ENCODE measurements at places on chromosomes 11 and 22.
A peak's percentile ranks its signal among the peaks of the same experiment; 100 is the strongest.

- DNase-seq = no peak
These were observed 380 bp downstream of the C11orf96 start for GRCh38 chr11:43942662-43943371.

DNA sequence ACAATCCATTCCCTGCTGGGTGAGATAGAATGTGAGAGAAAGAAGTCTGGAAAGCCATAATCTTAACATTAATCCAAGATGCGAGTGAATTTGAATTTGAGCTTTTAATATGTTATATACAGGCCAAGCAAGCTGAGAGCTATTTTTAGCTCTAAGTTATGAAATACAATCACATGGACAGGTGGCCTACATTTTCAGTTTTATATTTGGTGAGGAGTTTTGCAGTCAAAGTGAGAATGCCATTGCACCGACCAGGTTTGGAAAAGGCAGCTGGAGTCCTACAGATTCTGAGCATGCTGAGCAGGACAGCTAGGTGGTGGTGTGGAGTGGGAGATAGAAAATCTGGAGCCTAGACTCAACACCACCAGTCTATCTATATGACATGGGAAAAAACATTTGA, 12.0 kb downstream of the OR5B21 start:
- no peak for DNase-seq

DNA sequence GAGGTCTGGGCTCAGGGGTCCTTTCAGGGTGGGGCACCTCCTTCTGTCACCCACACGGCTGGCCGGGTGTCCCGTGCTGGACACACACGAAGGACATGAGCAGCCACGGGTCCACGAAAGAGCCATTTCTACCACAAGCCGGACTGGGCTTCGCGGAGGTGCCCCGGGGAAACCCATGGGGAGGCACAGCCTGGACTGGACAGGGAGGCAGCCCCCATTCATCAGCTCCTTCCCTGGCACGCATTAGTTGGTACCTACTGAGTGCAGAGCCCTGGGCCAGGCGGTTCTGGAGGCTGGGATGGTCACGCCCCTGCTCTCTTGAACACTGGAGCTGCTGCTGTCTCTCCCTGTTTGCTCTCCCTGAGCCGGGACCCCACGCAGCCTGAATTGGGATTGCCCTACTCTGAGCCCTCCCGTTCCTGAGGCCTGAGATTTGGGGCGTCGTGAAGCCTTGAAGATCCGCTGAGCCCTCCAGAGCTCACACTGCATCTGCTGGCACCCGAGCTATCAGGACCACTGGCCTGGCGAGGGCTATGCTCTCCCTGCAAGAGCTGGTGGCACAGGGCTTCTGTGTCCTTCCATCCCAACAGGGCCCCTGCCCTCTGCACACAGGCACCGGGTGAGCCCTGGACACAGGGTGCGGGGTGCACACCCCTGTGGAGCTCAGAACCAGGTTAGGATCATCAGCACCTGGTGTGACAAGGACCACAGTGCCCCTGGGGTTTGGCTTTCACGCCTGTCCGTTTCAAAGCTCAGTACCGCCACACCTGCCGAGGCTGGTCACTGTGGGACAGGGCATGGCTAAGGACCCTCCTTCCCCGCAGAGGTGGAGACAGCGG, 84.6 kb downstream of the MYEOV start:
- no peak for DNase-seq

- peak; percentile 22 for DNase-seq
These were observed 23.2 kb upstream of the BIRC3 start for GRCh38 chr11:102293873-102294601.

- DNase-seq = no peak
These were observed 78.0 kb downstream of the MYEOV start for GRCh38 chr11:69371731-69372588.

DNA sequence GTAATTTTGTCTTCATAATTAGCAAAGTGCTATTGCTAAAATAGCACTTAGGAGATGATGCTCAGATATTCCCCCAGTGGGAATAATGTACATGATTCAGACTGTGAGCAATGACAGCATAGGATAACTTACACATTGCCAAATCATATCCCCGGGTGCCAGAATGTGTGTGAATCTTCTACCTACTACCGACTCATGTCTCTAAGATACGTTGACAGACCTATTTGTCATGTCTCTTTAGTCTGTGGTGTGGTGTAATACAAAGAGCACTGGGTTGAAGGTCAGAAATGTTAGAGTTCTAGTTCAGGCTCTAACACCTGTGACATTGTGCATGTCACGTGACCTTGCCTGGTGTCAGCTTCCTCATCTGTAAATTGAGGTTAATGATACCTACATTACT, 31.0 kb upstream of the PICALM start:
- no peak for DNase-seq

DNA sequence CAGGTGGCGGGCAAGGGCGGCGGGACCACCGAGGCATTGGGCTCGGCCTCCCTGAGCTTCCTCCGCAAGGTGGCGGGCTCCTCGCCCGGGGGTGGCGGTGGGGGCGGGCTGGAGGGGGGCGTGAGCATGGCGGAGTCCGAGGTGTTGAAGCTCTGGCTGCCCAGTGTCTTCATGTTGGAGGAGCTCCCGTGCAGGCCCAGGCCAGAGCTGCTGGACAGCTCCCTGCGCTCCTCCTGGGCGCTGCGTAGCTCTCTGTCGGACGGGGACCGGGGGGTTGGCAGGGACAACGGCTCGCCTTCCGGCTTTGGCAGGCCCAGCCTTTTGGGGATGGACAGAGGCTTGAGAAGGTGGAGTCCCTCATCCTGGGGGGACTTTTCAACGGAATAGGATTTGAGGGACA, 43.9 kb upstream of the BID start:
- no peak for DNase-seq

GRCh38 chr11:23924226-23924625, 572.6 kb upstream of the LUZP2 start:
- DNase-seq = no peak

GRCh38 chr11:72652873-72653630, 21.2 kb downstream of the PDE2A start:
- DNase-seq = peak; percentile 42

- DNase-seq = peak; percentile 86
These were observed at the start of gene TLCD5 for GRCh38 chr11:120324932-120325810. TSS of gene TLCD5 (plus strand) at chr11:120325299. CDS start at chr11:120327442, 2,143 bp downstream.

DNA sequence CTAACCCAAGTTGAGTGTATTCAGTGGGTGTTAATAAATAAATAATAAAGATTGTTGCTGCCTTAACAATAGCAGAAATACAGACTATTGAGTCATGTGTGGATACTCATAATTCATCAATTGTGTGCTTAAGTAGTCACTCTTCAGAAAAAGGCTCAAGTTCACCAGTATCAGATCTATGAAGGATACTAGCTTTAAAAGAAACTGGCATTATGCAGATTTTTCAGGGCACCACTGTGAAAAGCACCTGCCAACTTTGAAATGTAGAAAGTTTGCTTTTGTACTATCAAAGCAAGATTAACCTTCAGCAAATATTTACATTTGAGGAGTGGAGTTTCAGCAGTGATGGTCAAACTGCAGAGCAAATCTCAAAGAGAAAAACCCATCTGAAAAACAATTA, 20.1 kb upstream of the SYTL2 start:
- no peak for DNase-seq

DNA sequence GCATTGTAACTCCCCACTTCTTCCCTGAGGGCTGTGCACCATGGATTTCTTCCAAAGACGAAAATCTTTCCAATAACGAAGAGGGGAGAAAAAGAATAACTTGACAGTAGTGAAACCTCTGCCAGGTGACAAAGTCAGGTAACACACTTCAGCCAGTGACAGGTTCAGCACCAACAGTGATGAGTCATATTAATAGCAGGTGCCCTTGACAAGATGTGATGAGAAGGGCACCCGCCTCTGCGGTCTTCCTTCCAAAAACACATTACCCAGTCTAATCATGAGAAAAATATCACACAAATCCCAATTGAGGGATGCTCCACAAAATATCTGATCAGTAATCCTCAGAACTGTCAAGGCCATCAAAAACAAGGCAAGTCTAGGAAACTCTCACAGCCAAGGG, 157.8 kb downstream of the EFCAB6 start:
- no peak for DNase-seq

DNA sequence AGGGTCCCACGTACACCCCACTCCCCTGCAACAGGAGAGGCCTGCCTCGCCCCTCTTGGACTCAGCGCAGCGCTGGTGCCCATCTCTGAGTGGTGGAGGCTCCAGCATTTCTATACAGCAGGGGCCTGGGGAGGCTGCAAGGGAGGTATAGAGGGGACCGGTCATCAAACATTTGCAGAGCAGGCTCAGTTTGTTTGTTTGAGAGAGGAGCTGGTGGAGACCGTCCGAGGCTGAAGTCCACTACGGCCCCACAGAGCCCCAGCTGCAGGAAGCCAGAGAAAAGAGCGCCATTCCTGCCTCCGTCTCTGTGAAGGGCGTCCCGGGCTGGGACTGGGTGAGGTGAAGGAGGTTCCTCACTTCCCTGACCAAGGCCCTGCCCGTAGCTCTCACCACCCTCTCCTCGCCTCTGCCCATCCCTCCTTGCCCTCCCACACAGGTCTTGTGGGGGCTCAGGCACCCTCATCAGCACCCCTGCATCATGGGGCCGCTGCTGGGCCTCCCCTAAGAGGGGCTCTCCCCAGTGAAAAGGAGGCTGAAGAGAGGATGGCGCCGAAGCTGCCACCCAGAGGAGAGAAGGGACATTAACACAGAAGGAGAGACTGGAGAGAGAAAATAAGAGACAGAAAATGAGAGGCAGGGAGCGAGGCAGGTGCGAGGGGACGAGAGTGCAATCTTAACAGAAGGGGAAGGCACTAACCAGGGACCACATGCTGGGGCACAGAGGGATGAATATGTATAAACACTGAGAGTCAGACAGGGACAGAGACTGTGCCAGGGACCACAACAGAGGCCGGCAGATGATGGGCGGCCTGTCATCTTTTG, 24.5 kb downstream of the RPUSD4 start:
- no peak for DNase-seq

- DNase-seq = peak; percentile 72
These were observed 17.8 kb upstream of the TMPRSS13 start for GRCh38 chr11:117946842-117947526.

DNA sequence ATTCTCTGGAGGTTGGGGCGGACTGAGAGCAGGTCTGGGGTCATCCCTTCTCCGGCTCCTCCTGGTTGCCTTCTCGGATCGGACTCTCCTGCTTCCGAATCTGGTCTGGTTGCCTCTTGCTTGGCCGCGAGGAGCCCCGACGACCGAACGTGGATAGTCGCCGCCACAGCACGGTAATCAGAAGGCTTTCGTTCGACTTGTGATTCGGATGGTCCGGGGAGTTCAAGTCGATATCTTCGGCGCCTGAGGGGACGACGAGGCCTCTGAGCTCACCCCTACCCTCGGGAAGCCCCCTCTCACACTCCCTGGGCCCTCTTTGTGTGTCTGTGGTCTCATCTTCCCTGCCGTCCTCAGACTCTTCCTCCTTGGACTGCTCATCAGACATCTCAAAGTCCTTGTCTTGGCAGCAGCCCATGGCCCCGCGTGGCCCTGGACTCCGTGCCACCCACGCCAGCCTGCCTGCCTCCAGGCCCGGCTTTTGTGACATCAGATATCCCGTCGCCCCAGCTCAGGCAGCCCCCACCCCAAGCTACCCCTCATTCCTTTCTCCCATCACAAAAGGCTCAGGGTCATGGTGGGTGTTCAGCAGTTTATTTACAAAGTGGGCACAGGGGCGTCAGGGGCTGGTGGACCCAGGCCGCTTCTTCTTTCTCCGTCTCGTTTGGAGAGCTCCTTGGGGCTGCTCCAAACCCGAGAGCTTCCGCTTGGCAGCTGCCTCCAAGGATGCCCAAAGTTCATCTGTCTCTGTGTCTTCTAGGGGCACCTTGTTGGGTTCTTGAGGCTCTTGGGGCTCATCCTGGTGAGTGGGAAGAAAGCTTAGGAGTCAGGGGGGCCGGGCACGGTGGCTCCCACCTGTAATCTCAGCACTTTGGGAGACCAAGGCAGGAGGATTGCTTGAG, at the start of gene TEX54:
TEX54 (minus strand) TSS at position 506 of the 899 bp plus-strand sequence.
- DNase-seq = no peak

DNA sequence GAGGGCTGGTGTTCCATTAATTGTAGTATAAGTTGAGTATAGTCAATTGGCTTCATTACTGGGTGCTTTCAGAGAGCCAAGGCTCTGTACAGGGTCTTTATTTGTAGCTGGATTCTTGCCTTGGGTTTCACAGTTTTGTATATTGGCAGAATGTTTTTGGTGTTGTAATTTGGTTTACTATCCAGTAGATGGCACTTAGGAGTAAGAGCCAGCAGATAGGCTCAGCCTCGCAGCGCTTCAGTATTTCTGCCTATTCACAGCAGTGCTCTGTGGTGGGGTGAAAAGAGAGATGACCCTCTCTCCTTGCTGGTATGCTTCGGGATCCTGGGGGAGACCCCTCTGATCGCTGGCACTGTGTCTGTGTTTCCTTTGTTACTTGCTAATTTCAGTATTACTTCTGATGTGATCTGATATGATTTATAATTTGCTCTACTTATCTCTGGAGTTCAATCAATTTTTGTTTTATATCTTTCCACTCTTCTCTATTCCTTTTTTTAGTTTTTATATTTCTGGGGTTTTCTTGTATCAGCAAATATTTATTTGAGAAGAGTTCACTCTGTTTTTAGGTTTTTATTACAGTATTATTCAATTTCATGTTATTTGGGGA, 52.2 kb downstream of the ANO5 start:
- peak; percentile 15 for DNase-seq

DNA sequence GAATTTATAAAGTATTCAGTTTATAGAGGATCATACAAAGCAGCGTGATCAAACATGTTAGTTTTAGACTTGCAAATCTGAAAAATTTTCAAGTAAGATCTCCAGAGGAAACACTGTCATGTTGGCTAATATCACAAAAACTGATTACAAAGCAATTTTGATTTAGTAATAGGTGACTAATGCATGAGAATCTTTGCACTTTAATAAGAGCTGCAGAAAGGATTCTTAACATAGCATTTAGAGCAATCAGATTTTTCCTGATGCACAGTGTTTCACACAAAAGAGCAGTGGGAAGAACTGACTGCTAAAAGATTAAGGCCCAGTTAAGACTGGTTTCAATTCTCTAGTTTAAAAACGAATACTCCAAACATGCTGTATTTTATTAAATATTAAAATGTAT, 321.2 kb downstream of the GUCY1A2 start:
- no peak for DNase-seq

DNA sequence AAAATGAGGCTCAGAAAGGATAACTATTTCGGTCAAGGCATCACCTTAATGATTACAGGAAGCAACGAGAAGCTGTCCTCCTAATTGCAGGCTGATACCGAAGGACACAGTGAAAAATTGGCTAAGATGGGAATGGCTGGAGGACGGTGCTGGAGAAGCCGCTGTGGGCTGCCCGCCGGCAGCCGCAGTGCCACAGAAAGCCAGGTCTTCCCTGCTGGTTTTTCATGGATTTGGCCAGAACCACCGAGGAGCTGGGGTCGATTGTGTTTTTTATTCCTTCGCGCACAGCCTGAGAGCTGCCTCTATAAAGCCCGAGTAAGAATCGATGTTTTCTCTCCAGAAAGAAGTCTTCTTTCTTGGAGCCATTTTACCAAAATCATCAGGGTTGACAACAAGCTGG, 1484.2 kb downstream of the BRD1 start:
- DNase-seq = no peak

GRCh38 chr11:45333001-45333971, 47.1 kb upstream of the SYT13 start:
- no peak for DNase-seq

GRCh38 chr11:68954836-68955606, 25.8 kb downstream of the MRGPRD start:
- DNase-seq = no peak

Data from NT2/D1 (cell line).